Activated gamma-delta T cell treated with anti-CD3 and anti-CD28 coated beads, Interleukin-2, amount 50 U/mL, for 16 hours (primary cell): ENCODE measurements at places on chromosomes 7 and 10.

DNA sequence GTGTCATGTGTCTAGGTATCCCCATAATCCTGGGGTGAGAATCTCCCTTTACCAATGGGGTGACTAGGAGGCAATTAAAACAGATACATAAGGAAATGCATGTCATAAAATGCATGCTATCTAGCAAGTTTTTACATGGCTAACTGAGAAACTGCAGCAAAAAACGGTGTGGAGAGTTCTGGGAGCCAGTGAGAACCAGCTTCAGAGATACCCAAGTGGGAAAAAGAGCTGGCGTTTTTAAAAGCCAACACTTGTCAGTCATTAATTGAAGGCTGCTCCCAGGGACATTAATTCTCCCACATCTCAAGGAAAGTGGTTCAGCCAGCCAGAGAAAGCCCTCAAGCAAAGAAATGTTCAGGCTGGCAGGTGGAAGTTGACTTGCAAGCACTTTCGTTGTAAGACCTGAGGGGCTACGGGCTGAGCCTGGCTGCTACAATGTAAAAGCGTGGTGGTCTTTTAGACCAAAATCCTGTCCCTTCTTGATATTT lies 28.1 kb downstream of the ST8SIA6 start:
- DNase-seq = no peak

DNA sequence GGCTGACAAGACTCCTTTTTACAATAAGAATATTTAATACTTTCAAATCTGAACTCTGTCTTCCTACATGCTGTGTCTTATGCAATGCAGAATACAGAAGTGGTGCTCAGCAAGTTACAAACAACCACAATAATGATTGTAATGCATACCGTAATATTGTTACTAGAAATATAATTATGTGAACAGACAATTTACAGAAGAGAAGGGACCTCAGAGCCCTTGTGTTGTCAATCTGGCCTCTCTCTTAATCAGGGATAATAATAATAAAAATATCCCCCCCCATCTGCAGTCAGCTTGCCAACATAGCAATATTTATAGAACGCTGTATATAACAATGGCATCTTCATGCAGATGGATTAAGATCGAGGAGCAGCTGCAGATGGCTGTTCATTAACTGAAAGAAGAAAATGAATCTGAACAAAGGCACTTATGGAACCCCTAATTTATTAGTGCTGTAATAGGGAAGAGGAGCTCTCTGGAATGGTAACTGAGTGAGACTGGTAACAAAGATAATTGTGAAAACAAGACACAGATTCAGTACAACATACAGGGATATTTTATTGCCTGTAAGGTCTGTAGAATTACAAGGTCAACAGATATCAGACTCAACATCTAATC lies 106.3 kb downstream of the TMEM26 start:
- no peak for DNase-seq

DNA sequence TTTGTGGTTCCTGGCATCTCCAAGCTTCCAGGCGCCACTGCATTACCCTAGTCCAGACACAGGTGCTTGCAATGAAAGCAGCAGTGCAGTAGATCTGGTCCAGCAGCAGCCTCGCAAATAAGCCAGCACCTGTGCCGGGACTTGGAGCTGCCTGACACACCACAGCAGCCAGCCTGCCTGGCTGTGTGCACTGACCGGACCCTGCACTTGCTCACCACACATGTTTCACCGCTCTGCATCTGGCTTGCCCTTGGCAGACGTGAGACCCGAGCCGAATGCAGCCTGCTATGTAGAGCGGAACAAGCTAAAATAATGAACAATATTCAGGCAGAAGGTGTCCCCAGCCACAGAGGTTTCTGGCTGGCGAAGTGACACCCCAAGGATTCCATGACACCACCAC lies 123.6 kb upstream of the POM121L12 start:
- DNase-seq = no peak

DNA sequence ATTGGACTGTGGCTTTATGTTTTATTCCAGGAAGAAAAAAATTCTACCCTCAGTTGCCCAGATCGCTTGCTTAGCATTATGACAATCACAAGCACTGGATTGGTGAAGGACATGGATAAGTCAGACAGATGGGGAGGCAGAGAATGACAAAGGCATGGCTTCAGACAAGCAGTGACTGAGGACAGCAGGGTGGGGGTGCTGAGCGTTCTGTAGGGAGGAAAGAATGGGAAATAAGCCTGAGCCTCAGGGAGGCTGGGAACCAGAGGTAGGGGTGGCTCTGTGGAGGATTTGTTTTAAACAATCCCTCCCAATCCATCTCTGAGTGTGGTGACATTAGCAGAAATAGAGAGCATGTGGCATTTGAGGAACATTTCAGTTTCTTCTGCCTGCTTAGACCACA lies 896.9 kb downstream of the CCSER2 start:
- no peak for DNase-seq

DNA sequence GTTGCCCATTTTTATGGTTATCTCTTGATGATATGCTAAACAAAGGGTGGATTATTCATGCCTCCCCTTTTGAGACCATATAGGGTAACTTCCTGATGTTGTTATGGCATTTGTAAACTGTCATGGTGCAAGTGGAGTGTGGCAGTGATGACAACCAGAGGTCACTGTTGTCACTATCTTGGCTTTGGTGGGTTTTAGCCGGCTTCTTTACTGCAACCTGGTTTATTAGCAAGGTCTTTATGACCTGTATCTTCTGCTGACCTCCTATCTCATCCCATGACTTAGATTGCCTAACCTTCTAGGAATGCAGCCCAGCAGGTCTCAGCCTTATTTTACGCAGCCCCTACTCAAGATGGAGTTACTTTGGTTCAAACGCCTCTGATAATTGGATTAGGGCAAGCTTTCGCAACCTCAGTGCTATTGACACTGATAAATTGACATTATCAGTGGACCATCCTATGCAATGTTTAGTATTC lies 36.9 kb downstream of the BAG3 start:
- no peak for DNase-seq

DNA sequence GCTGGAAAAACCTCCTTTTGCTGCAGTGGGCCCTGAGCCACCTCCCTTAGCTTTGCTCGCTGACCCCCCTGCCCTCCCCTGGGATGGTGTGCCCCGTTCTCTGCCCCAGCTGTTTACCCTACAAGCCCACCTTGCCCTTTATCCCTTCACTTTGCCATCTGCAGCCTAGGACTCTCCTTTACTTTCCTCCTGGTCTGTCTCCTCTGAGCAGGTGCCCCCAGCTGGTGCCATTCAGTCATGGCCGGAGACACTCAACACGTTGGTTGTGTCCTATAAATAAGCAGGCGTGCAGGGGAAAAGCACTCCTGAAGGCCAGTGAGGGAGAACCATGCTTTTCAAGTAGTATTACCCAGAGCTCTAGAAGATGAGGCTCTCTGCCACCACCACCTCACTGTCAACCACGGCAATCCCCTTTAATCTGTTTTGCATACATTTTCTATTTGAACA lies 6.1 kb downstream of the RASSF4 start:
- DNase-seq = no peak

DNA sequence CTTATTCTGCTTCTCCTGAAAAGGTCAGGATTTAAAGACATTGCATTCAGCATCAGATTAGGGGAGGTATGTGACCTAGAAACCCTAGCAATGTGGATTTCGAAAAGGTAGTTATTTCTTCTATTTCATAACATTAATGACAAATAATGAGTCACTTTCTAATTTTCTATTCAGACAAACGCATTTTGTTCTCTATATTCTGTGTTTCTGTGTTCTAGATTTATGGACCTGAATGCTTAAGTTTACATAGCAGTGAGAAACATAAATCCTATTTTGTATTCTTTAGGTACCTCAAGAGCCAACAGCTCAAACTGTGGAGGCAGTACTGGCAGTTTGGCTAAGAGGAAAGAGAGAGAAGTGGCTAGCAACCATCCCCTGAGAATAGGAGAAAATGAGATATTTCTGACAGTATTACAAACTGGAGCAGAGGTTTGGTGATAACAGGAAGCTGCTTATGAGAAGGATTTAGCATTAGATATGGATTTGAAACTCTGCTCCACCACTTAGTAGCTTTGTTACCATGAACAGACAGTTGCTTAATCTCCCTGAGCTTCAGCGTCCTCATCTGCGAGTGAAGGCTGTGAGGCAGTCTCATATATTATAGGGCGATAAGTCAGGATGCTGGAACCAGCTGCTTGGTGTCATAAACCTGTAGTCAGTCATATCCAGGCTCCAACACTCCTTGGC lies 28.2 kb downstream of the CDK14 start:
- DNase-seq = no peak
